Liver (tissue), 10 donors: ENCODE measurements at places on chromosomes 4 and X. TPM values are rescaled to one million over a fixed set of nuclear protein-coding genes. Genes with fewer than 3 reads are reported as not detected.

GRCh38 chr4:37717576-37717975, 31.4 kb upstream of the RELL1 start:
- no peak for DNase-seq

DNA sequence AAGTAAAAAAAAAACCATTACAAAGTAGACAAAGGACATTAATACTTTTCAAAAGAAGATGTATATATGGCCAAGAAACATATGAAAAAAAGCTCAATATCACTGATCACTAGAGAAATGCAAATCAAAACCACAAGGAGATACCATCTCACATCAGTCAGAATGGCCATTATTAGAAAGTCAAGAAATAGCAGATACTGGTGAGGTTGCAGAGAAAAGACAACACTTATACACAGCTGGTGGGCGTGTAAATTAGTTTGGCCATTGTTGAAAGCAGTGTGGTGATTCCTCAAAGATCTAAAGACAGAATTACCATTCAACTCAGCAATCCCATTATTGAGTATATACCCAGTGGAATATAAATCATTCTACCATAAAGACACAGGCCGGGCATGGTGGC, 39.3 kb downstream of the TASL start:
- DNase-seq, result no peak

Gene CXCR3
- 0.25 TPM for total RNA-seq

GRCh38 chrX:50769389-50770063, 44.5 kb downstream of the SHROOM4 start:
- no peak for DNase-seq

Gene BGN
- total RNA-seq, result 30.7 TPM

DNA sequence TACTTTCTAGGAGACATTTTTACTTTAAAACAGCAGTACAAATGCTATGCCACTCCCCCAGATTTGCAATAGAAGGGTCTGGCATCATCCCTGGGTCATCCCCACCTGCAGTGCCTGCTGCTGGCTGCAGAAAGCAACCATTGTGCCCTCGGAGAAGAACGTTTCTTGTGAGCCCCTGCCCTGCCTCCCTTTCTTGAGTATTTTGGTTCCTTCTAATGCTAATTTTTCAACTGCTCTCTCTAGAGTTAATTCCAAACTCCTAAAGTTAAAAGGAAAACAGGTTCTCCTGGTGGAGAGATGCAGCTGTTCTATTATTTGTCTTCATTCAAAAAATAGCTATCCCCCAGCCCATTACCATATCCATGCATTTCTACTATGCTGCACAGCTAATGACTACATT, 107.1 kb downstream of the IDS start:
- no peak for DNase-seq

Gene FAM199X
- total RNA-seq, result 13.6 TPM

GRCh38 chrX:140505421-140506337, 810 bp upstream of the SOX3 start:
- no peak for DNase-seq

- no peak for DNase-seq
Measured at GRCh38 chrX:74493806-74494205, 72.5 kb downstream of the SLC16A2 start.

DNA sequence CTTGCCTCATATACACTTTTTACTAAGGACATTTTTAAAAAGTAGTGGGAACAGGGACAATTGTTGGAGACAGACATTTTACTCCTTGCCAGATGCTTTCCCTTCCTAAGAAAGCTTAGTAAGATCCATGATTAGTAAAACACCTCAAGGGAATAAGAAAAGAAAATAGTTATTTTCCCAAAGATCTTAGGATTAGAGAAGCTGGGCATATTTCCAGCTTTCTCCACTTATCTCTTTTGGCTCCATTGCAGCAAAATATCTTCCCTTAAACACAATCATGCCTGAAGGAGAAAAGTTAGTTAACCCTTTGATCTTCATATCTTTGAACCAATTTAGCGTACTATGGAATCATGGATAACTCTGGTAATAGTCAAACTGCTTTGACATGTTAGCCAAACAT, 257.9 kb downstream of the PCDH18 start:
- no peak for DNase-seq

Gene SCD5
- 0.28 TPM for total RNA-seq

- DNase-seq, result no peak
Measured at GRCh38 chr4:52950226-52950625, 88.1 kb downstream of the RASL11B start.

Gene TMPRSS11B
- not detected for total RNA-seq

DNA sequence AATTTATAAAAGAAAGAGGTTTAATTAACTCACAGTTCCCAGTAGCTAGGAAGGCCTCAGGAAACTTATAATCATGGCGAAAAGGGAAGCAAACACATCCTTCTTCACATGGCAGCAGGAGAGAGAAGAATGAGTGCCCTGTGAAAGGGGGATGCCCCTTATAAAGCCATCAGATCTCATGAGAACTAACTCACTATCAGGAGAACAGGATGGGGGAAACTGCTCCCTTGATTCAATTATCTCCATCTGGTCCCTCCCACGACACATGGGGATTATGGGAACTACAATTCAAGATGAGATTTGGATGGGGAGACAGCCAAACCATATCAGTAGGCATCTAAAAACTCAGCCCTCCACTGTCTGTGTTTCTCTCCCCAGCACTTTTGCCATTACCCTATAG, 22.4 kb downstream of the ANK2 start:
- no peak for DNase-seq

GRCh38 chr4:115149106-115149505, 35.7 kb upstream of the NDST4 start:
- no peak for DNase-seq

Gene CLIC2
- total RNA-seq, result 3.4 TPM

Gene TRIM60
- total RNA-seq, result not detected

- no peak for DNase-seq
Measured at GRCh38 chr4:87105101-87105845, 115.1 kb downstream of the KLHL8 start.

GRCh38 chr4:121016611-121017010, 55.7 kb downstream of the NDNF start:
- no peak for DNase-seq

Gene UCP1
- not detected for total RNA-seq

- no peak for DNase-seq
Measured at GRCh38 chr4:2497324-2497723, 28.4 kb downstream of the RNF4 start.

- DNase-seq, result no peak
Measured at GRCh38 chrX:140762061-140762460, 52.5 kb downstream of the LINC00632 start.

Gene RBMXL3
- not detected for total RNA-seq

DNA sequence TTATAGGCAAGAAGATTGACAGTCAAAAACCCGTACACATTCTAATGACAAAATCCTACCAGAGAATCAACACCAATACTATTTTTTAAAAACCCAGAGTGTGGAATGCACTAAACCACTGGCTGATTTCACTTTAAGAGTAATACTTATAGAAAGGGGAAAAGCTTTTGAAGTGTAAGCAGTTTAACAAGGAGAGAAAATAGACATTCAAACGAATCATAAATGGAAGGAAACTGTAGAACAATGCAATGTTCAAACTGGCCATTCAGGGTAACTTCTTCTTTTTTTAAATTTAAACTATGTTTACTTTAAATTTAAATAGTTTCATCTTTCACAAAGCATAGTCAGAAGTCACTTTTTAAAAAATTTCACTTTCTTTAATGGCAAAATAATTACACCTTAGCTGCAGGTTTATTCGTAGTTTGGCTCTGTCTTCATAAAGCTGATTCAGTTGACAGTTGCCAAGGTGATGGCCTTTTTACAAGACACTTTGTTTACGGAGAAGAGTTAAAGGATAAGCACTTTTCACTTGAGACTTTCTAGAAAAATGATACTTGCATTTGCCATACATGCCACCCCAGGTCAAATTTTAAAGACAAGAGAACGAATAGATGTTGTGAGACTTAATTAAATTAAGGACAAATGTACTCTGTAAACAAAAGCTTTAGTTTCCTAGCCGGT, 82.4 kb upstream of the KLF3 start:
- no peak for DNase-seq

GRCh38 chr4:188299161-188299560, 159.9 kb downstream of the TRIML1 start:
- no peak for DNase-seq
